ENCODE measurements at places on chromosomes 7 and 10. TPM values are rescaled to one million over a fixed set of nuclear protein-coding genes. Genes with fewer than 3 reads are reported as not detected.

- no peak for DNase-seq
Measured at GRCh38 chr10:14918964-14919363, 34.9 kb downstream of the DCLRE1C start.

DNA sequence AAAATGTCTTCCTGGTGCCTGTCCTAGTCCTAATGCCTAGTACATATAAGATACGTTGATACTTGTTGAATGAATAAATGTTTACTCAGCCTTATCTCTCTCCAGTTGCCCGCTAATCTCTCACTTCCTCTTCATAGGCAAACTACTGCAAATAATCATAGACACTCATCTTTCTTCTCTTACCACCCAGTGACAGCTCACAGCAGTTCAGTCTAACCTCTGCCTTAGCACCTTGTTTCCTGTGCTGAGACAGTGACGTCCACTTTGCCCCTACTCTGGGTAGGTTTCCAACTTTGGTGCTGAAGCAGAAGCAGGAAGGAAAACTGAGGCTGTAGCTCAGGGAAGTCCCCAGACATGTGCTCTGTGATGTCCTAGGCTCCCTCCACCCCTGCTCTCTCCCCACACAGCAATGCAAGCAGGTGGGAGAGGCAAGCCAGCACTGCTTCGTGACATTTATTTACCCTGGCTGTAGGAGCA is 45.5 kb upstream of the RHOBTB1 start:
- no peak for DNase-seq

- no peak for DNase-seq
Measured at GRCh38 chr10:35058134-35058533, 32.0 kb downstream of the CUL2 start.

DNA sequence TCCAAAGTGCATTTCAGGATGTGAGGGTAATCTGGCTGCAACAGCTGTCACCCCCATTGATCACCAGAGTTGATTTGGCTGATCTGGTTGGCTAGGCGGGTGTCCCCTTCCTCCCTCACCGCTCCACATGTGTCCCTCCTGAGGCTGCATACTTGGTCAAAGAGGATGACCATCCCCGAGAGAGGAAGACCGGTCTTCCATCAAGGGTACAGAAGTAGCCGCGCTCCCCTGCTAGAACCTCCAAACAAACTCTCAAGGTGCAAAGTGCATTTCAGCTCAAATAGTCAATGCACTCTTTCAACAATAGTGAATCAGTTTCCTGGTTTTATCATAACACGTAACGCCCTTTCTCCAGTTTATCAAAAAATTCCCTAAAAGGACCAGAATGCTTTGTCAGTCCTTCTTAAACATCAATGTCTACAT is 44.6 kb downstream of the CARD11 start:
- no peak for DNase-seq

DNA sequence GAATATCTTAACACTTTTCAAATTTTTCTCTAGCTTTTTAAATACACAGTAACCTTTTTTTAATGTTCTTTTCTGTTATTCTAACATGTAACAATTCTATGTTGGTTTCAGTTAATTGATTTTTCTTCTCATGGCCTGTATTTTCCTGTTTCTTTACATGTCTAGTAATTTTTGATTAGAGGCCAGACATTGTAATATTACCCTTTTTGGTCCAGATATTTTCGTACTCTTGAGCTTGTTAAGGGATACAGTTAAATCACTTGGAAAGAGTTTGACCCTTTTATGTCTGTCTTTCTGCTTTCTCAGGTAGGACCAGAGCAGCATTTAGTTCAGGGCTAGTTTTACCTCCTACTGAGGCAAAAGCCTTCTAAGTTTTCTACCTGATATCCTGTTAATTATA is 45.0 kb downstream of the BICC1 start:
- DNase-seq, result no peak

GRCh38 chr7:69177941-69178494 is 420.3 kb upstream of the AUTS2 start:
- DNase-seq, result no peak

- DNase-seq, result no peak
Measured at GRCh38 chr10:102467971-102468438, 16.7 kb upstream of the C10orf95 start.

GRCh38 chr10:80443531-80443974 is 10.6 kb upstream of the TSPAN14 start:
- DNase-seq, result peak; percentile 53

GRCh38 chr10:132507956-132508490 is 29.6 kb upstream of the INPP5A start:
- DNase-seq, result no peak

GRCh38 chr7:38753347-38753746 is 122.2 kb upstream of the AMPH start:
- DNase-seq, result no peak

GRCh38 chr7:17298840-17299482 is 509 bp downstream of the AHR start:
- DNase-seq, result peak; percentile 64

GRCh38 chr7:50868426-50869100 is 85.9 kb upstream of the GRB10 start:
- DNase-seq, result no peak

- DNase-seq, result no peak
Measured at GRCh38 chr7:16015981-16016380, 329.5 kb upstream of the MEOX2 start.

GRCh38 chr7:98753989-98754479 is 115.8 kb downstream of the TMEM130 start:
- DNase-seq, result no peak

DNA sequence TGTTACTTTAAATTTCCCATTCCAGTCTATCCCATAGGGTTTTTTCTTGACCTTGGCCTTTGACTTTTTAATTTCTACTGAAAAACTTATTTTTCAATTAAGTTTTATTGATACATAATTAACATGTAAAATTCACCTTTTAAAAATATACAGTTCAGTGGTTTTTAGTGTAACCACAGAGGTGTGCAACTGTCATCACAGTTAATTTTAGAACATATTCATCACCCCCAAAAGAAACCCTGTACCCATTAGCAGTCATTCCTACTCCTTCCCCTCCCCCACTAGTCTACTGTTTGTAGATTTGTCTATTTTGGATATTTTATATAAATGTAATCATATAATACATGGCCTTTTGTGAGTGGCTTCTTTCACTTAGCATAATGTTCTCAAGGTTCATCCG is 96.5 kb upstream of the GJD4 start:
- no peak for DNase-seq

DNA sequence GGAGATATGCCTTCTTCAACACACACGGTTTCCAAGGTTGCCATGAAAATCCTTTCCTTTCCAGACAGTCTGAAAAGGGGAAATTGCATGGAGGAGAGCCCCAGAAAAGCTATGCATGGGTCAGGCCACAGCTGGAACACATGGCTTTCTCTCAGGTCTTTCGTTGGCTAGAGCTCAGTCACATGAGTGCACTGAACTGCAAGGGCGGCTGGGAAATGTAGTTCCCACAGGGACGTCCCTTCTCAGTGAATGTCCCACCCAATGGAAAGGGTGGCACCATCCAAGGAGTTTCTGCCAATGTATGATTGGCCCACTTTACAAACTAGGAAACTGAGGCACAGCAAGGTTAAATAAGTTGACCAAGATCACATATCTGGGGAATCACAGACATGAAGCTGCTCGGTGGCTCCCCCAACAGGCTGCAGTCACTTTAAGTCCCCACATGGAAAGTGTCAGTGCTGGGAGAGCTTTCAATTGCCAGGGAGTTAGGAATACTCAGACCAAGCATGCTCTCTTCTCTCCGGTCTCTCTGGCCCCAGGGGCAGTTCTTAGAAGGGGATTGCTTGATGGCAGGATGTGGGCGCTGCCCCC is 571.3 kb downstream of the GLRX3 start:
- DNase-seq, result no peak

DNA sequence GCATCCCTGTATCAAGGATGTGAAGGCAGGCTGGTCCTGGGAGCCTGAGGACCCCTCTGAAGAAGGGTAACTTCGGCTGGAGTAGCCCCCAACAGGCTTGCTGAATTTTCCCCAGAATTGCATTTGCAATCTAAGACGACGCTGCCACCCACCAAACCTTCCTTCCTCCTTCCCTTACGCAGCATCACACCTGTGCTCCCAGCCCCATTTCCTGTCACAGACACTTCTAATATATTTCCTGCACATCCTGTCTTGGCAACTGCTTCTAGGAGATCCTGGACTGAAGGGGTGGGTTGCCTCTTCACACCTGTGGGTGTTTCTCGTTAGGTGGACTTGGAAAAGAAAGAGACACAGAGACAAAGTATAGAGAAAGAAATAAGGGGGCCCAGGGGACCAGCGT is 9.4 kb upstream of the PGAM1 start:
- no peak for DNase-seq

DNA sequence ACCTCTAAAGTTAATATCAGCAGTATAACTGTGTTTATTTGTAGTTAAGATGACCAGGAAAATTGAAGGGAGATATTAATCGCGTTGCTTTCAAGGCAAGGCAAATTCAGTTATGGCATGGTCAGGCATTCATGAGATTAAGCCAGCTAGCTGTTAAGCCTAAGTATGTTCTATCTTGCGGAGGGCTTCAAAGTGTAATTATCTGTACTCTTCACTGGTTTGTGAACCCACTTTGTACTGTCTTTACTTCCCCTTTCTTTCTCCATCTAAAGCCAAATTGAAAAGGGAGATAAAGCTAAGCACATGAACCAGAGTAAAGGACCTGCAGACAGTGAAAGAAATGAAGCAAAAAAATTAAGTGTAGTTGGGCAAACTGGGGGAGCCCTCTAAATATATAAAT is 483.1 kb upstream of the NRP1 start:
- DNase-seq, result no peak

DNA sequence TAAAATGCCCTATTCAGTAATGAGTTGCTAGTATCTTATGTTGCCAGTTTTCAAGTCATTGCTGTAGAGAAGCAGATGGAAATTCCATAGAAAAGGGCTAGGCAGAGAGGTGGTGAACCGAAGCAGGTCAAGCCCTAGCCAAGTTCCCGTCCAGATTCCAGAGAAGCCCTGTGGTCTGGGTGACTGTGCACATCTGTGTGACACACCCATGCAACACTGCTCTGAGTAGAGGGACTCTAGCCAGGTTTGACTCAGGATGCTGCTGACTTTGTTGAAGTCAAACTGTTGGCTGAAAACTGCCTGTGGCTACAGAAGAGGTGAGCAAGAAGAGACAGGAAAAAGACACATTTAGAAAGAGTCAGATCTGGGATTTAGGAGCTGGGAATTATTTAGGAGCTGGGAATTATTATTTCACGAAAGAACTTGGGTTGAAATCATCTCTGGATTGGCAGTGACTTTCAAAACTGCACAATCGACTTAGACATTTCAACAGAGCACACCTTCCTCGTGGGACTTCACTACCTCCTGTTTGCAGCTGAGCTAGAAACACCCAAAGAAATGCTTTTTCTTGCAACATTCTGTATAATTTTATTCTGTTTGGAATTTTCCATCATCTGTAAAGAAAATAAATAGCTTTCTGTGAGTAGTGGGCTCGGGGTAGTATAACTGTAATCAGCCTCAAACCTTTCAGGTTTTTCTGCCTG is 149.1 kb upstream of the PRKCQ start:
- DNase-seq, result no peak

GRCh38 chr7:7416031-7416858 is 119.4 kb downstream of the COL28A1 start:
- DNase-seq, result peak; percentile 7

GRCh38 chr7:26440233-26441001 is 148.8 kb downstream of the SNX10 start:
- DNase-seq, result no peak

- no peak for DNase-seq
Measured at GRCh38 chr10:35416619-35417312, 80.5 kb downstream of the CCNY start.

DNA sequence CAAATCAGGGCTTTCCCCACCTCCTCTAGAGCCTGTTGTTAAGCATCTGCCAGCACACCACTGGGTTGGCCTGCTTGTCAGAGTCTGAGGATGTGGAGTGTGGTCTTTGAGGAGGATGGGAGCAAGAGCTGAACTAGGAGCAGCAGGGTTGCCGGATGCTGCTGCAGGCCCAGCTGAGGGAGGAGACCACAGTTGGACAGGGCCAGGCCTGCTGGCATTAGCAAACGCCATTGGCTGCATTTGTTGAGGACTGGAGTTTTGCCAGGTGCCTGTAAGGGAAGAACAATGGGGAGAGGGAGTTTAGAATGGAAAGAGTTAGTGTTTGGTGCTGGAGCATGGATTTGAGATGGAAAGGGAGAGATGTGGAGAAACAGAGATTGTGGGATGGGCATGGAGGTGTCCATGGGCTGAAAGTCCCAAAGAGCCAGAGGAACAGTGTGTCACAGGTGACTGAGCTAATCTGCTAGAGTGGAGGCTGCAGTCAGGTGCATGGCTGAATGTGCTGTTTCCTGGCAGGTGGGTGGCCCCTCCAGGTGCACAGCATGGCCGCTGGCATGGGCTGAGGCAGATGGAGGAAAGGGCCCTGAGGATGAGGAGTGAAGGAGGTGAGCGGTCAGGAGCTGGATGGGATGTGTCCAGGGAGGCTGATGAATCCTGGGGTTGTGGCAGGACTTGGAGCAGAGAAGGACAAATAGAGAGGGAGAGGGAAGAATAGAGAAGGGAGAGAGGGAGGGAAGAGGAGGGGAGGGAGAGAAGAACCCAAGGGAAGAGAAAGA is 40.7 kb downstream of the LEP start:
- no peak for DNase-seq

DNA sequence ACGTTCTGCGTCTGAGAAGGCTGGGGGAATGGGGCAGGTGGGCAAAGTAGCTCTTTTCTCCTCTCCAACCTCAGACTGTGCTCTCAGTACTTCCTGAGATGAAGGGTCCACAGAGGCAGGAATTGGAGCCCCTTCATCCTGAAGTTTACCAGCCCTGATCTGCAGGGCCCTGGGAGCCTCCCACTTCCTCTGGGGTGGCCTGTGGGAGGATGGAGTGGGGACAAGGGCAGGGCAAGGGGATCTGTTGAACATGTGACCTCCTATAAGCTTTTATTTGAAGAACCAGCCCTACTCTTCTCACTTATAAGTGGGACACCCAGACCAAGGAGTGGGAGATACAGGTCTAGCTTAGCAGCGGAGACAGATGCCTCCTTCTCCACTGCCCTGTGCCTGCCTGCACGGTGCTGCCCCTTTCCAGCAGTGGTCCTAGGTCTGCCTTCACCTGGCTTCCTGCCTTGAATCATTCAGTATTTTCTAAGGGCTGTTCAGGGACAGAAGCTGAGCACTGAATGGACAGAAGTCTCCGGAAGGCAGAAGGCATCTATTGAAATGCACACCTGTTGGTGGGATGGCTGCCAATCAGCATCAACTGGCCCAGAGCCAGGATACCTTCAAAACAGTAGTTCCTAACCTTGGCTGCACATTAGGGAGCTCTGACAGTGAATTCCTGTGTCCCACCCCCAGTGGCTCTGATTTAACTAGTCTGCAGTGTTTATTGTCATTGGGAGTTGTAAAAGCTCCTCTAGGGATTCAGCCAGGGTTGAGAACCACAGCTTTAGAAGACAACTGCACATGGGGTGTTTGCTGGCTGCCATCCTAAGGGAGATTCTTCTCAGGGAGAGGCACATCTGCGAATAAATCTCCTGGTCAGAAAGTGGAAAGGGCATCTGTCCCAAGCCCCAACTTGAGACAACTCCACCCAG is 2.7 kb upstream of the ARHGAP22 start:
- no peak for DNase-seq

Gene FAM241B
- total RNA-seq, result 4.2 TPM

Gene NPFFR1
- total RNA-seq, result not detected

Gene LRRC17
- 0.30 TPM for total RNA-seq

Gene ACTR1A
- 76.1 TPM for total RNA-seq

Gene PAXIP1
- total RNA-seq, result 32.7 TPM

Gene ANKRD1
- not detected for total RNA-seq

Gene TAS2R3
- total RNA-seq, result 1.8 TPM

Gene KCP
- total RNA-seq, result 0.10 TPM

Gene RADIL
- 0.37 TPM for total RNA-seq

Gene C10orf71
- not detected for total RNA-seq

Gene FGL2
- total RNA-seq, result 1.3 TPM

Gene DOCK1
- total RNA-seq, result not detected

Gene TACC2
- total RNA-seq, result not detected

Gene ASL
- 24.1 TPM for total RNA-seq

Gene WNT2
- not detected for total RNA-seq
